ENCODE measurements at places on chromosomes 7 and 10. TPM values are rescaled to one million over a fixed set of nuclear protein-coding genes. Genes with fewer than 3 reads are reported as not detected.

GRCh38 chr10:19977097-19977521 is 160.9 kb downstream of the PLXDC2 start:
- DNase-seq = no peak

GRCh38 chr7:146858690-146859089 is 742.1 kb downstream of the CNTNAP2 start:
- no peak for DNase-seq

DNA sequence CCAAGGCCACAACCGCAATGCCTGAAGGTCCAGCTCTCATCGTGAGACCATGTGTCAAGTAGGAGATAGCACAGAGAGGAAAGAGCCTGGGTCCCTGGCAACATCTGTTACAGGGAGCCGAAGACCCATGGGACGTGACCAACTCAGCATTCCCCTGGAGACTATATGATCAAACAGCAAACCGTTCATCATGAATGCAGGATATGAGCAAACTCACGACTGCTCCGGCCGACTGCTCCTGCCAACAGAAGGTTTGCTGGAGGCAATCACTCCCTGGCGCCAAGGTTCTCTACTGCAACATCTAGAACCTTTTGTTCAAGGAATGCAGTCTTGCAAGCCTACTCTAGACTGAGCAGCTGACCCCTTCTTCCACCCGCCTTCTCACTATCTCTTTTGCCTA is 114.3 kb downstream of the ALOX5 start:
- DNase-seq = no peak

- DNase-seq = no peak
Measured at GRCh38 chr10:30436191-30436611, 2.2 kb downstream of the MAP3K8 start.

AKR1C8 gene
- not detected for total RNA-seq

DNA sequence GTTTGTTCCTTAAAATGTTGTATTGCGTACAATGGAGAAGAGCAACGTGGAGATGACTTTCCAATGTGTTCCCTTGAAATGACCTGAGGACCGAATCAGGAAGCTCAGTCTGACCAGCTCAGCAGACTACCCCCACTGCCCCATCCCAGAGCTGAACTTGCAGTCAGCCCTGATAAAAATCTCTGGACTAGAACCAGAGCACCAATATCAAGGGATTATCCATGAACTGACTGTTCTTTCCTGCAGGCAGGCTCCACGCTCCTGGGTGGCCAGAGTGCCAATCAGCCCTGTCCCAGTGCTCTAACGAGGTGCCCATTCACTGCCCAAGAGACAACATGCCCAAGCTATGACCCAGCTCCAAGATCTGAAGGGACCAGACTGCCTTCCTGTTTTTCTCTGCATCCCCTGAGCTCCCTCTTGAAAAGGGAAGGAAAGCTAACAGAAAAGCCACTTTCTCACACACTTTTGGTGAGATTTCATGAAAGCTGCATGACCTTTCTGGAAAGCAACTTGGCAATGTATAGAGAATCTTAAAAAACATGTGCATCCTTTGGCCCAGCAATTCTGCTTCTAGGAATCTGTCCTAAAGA is 130.2 kb downstream of the KCNMA1 start:
- no peak for DNase-seq

- no peak for DNase-seq
Measured at GRCh38 chr7:4552985-4553384, 129.1 kb upstream of the FOXK1 start.

DNA sequence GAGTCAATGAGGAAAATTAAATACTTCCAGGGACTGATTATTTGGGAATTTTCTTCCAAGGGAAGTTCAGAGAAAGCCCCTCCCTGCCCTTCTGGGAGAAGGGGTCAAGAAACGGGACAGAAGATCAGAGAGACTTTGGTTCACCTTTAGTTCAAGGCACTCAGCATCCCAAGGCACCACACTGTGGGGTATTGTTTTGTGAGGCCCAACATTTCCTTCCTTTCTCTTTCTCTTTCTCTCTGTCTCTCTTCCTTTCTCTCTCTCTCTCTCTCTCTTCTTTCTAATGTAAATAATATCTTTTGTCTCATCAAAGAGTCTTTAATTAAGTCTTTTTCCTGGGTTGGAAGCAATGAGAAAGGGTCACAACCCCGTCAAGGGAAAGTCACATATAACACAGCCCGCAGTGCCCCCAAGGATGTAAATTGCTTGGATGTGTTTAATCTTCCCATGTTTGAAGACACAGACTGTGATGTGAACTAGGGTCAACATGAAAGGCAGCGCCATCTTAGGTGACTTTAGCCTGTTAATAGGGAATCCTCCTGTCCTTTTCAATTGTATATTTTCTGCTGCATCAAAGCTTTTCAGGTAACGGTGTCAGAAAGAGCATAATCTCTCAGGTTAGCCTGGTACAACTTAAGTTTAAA is 983.3 kb upstream of the C7orf33 start:
- no peak for DNase-seq

DNA sequence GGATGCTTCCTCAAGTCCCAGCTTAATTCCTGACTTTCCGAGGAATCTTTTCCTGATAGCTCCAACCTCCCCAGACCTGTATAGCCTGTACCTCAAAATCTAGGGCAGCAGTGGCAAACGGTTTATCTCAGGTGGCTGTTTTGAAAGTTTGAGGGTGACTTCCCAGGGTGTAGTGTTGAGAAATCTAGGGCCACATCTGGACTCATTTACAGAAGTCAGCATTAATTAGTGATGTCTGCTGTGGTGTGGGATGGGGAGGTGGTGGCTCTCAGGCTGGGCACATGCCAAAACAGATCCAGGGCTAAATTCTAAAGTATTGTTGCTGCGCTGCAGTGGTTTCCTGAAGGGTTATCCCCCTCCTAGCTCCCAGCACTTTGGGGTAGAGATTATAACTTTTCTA is 38.0 kb downstream of the UNC5B start:
- no peak for DNase-seq

- DNase-seq = no peak
Measured at GRCh38 chr7:157679607-157680006, 342.8 kb downstream of the DNAJB6 start.
